ENCODE measurements at places on chromosomes 2 and 18.

GRCh38 chr2:20994130-20994529, 49.7 kb downstream of the APOB start:
- DNase-seq, result no peak

DNA sequence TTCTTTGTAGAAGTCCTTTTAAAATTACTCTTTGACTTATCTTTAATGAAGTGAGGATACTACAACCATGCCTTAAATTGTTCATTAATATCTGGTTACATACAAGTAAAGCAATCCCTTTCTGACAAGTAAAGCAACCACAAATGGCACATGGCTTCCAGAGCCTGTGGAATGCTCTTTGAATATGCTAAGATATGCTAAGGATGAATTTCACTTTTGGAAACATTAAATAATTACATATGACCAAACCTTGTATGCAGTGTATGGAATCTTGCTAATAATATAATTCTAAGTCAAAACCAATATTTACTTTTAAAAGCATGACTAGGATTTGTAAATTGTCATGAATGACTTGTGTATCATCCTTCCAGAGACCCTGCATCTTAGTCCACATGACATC, 1711.2 kb upstream of the CELF4 start:
- DNase-seq, result no peak

DNA sequence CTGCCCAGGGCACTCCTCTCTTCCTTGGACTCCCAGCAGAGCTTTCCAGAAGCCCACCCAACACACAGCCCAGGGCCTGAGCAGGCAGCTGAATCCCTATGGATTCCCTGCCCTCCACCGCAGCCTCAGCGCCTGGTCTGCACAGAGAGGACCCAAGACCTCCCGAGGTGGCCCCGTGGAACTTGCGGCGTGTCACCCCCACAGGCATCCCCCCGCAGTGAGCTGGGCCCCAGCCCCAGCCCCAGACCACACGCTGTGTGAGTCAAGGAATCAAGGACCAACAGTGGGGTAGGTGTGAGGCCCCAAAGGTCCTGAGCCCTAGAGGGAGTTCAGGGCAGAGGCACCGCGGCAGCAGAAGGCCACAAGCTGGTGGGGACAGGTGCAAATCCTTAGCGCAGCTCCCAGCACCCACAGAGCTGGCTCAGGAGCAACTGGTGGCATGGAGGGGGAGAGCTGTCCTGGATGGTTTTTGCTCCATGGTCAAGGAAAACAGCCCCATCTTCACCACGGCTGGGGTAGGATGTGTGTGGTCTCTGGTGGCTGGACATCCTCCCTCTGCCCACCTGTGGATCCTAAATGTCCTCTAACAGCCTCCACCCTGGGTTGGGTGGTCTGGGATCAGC, 8.5 kb downstream of the HS6ST1 start:
- DNase-seq, result no peak

DNA sequence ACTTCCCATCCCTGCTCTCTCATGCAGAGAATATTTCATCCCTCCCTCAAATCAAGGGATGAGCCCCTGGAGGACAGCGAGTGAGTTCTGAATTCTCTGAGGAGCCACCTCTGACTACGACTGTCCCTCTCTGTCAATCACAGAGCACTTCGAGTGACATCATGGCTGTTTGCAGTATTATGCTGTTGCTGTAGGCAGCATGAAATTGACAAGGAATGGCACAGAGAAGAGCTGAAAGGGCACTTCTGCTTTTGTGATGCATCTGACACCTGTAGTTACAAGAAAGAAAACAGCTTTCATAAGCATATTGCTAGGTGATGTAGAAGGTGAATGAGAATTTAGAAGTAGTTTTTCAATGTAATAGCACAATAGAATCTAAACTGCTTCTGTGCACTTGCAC, 166.9 kb downstream of the ARHGAP15 start:
- DNase-seq, result no peak

GRCh38 chr2:239876271-239876947, 148.7 kb downstream of the NDUFA10 start:
- no peak for DNase-seq

GRCh38 chr2:231688719-231689118, 19.6 kb upstream of the PTMA start:
- DNase-seq, result no peak
